ENCODE measurements at places on chromosomes 12 and 14. TPM values are rescaled to one million over a fixed set of nuclear protein-coding genes. Genes with fewer than 3 reads are reported as not detected.
A peak's percentile ranks its signal among the peaks of the same experiment; 100 is the strongest.

The BICDL1 gene
- 1.3 TPM for total RNA-seq

The ADAM21 gene
- total RNA-seq: not detected

The PPP1CC gene
- total RNA-seq: 197 TPM

The FAM181A gene
- total RNA-seq: not detected

The RERGL gene
- not detected for total RNA-seq

The KRT85 gene
- total RNA-seq: not detected

The SLC38A4 gene
- 0.09 TPM for total RNA-seq

The PALS1 gene
- 9.9 TPM for total RNA-seq

The GALNT8 gene
- not detected for total RNA-seq

- no peak for DNase-seq
Observed at GRCh38 chr12:47717046-47717442, 8.2 kb downstream of the ENDOU start.

- peak; percentile 43 for DNase-seq
Observed at GRCh38 chr14:21748869-21749303, 75.3 kb upstream of the OR4E1 start.

DNA sequence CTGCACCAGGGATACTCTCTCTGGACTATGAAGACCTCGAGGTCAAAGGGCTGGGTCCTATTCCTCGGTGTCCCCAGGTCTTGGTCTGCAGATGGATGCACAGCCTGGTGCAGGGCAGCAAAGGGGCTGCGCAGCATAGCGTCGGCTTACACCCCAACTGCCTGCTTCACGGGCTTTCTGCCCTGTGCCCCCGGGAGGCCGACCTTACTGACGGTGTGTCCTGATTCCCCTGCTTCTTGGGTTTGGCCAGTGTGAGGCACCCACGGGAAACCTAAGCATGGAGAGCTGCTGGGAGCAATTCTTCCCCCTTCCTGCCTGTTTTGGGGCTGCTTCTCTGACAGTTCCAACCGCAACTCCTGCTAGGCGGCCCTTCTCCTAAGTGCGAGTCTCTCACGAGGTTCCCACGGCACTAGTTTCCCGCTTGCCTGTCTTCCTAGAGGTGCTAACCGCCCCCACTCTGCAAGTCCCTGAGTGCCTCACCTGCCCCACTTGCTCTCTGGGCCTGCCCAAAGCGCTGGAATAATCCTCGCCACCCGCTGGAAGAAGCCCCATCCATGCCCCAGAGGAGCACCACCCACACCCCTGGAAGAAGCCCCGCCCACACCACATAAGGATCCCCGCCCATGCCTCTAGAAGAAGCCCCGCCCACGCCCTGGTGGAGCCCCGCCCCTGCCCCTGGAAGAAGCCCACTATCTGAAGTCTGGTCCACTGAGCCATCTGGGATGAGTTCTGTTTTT lies 54.0 kb downstream of the PRIMA1 start:
- peak; percentile 73 for DNase-seq

GRCh38 chr12:121241156-121241970 lies 31.4 kb downstream of the P2RX4 start:
- DNase-seq: no peak

DNA sequence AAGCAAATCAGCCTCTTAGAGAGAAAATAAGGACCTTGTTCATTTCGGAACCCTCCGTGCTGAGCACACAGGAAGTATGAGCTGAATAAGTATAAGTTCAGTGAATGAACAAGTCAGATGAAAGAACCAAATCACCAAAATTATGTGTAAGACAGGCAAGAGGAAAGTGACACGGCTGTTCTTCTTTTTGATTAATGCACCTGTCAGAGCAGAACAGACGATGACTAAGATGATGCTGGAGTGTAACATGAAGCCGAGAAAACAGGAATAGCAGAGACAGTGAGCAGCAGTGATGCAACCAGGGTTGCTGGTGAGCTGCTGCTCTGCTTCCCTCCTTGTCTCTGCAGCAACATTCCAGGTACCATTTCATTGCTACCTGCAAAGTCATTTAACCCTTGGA lies 861.1 kb downstream of the GALC start:
- DNase-seq: no peak

GRCh38 chr12:20482491-20483054 lies 114.2 kb downstream of the PDE3A start:
- DNase-seq: no peak

- DNase-seq: no peak
Observed at GRCh38 chr14:68518761-68519670, 273.9 kb downstream of the ZFP36L1 start.

- DNase-seq: no peak
Observed at GRCh38 chr14:67814821-67815220, 1.6 kb downstream of the ZFYVE26 start.

DNA sequence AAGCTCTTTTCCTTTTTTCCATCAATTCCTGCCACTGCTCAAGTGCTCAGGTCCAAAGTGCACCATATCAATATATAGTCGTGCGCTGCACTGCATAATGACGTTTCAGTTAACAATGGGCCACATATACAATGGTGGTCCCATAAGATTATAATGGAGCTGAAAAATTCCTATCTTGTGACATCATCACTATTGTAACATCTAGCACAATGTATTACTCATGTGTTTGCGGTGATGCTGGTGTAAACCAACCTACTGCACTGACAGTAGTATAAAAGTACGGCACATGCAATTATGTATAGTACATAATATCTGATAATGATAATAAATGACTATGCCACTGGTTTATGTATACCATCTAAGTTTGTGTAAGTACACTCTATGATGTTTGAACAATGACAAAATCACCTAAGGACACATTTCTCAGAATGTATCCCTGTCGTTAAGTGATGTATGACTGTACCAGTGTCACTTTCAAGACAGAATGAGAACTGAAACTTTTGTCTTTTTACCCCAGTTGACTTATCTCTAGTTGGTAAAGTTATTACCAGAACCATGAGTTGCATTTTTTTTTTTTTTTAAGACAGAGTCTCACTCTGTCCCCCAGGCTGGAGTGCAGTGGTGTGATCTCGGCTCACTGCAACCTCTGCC lies 53.7 kb upstream of the INSM2 start:
- DNase-seq: no peak

DNA sequence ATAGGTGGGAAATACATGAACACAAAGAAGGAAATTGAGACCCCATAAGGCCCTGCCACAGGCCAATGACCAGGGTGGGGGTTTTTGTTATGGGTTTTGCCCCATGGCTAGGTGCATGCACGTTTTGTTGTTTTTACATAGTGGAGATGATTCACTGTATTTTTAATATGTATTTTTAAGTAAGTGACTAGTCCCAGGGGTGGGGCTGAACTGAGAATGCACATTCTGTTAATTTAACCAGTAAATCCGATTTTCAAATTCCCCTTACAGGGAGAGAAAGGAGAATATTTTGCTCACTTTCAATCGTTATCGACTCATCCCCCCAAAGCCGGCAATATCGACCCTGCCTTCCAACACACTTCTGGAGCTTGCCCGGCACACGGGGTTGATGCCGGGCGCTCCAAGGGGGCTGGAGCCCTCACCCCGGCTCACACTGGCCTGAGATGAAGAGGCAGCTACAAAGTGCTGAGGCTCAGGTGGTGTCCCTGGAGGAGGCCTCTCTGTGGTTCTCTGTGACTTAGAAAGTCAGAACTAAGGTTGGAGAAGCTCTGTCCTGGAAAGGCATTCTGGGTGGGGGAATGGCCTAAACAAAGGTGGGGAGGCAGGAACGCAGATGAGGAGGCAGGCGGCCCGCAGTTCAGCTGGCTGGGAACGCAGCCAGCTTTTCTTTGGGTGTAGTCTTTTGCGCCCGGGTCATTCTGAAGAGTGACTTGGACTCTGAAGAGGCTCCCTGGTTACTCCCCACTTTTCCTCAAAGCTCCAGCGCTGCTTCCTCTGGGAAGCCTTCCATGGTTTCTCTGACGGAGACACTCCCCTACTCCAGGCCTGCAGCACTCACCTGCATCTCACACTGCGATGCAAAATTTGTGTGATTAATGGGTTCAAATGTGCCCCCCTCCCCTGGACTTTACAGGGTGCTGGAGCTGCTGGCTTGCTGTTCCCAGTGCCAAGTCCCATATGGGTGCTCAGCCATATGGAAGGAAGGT lies 50.7 kb upstream of the DLK1 start:
- DNase-seq: peak; percentile 90

DNA sequence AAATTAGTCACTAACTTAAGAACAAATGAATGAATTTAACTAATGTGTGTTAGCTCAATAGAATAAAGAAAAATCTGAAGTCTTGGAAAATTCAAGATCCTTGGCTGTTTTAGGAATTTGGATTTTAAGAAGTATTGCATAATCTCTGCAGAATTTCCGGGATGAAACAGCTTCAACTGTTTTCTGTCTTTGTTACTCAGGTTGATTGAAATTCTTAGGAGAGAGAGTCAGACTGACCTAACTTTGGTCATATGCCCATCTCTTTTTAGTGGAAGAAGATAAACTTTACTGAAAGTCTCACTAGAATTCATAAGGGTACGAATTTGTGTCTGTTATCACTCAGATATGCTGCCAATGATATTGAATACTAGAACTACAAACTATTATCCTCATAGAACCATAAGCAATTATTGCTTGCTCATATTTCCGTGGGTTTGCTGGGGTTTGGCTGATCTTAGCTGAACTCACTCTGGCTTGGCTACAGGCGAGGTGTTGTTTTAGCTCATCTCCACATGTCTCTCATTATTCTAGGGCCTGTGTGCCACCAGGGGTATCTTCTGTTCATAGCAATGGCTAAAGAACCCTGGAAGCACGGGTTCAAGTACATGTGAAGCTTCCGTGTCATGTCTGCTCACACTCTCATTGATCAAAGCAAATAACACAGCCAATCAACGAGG lies 257.4 kb upstream of the NOVA1 start:
- DNase-seq: no peak

- no peak for DNase-seq
Observed at GRCh38 chr12:779745-780734, 27.7 kb downstream of the WNK1 start.

DNA sequence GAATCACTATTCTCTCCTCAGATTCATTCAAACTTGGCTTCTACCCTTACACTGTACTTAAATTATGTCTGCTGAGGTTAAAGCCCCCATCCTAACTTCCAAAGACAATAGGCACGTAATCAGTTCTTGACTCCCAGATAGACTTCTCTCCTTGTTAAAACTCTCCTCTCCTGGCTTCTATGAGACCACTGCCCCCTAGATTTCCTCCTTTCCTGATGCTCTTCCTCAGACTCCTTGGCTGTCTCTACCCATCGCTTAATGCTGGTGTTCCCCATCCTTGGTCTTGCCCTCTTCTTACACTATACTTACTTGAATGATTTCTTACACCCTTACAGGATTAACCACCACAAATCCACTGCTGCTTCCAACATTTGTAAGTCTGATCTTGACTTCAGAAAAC lies 32.8 kb downstream of the TC2N start:
- DNase-seq: no peak

- peak; percentile 43 for DNase-seq
Observed at GRCh38 chr12:84874125-84874824, 38.3 kb downstream of the SLC6A15 start.

DNA sequence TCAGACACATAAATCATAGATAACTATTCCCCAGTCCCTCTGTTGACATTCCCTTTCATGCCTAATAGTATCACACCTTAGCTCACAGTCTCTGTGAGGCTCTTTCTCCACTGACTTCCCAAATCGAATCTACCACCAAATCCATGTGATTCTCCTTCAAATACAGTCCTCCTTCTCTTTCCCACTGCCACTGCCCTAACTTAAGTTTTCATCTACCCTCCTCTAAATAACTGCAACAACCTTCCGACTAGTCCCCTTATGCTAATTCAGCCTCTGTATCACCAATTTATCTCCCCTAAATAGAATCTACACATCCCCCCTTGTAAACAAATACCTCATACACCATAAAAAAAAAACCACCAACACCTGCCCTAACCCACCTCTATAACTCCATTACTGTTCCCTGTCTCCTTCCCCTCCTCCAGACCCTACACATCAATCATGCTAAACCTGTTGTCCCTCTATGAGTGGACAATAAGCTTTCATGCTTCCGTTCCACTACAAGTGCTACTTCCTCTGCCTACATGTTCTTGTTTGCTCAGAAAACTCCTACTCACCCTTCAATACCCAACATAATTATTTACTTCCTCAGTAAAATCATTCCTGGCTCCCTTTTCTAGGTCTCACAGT lies 39.0 kb downstream of the SLC25A21 start:
- DNase-seq: no peak

GRCh38 chr14:99253890-99254289 lies 18.1 kb downstream of the BCL11B start:
- no peak for DNase-seq

DNA sequence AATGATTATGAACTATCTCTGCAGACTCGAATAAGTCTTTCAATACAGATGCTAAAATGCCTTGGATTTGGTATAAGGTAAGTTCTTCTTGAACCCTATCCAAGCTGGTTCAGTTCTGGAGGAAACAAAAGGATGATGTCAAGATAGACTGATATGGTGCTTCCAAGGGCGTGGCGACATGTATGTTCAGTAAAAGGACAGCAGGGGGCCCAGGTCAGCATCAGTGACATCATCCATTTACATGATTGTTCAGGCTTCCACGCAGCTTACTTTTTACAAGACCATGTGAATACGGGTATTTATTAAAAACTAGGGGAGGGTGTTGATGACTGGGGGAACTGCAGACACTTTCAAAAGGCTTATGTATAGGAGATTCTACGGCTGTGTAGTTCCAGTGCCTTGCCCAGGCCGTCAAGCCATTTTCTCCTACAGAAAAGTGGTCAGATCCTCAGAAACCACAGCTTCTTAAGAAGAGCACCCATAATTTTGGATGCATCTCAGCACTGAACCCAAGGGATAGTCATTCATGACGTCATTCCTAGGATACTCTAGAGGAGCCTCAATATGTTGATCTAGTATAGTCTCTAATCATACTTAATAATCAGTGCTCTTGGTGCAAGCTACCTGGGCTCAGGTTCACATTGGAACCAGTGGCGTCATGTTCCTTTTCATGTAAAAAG lies 527.7 kb downstream of the FUT8 start:
- peak; percentile 43 for DNase-seq

- DNase-seq: no peak
Observed at GRCh38 chr12:15600223-15600935, 188.8 kb downstream of the EPS8 start.

GRCh38 chr12:132123970-132124765 lies 20.0 kb downstream of the DDX51 start:
- no peak for DNase-seq

Data from K562 (cell line).